ENCODE measurements at places on chromosomes 3 and 15.

DNA sequence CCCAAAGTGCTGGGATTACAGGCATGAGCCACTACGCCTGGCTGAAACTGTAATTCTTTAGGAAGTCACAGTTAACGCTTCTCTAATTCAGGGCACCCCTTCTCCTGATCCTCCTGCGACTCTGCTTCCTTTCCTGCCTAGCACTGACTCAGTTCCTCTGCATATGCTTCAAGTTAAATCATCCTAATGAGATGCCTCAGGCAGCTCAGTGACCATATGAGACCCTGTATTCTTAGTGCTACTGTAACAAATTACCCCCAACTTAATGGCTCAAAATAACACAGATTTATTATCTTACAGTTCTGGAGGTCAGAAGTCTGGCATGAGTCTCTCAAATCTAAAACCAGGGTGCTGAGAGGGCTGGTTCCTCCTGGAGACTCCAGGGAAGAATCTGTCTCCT lies 271.8 kb upstream of the LYSMD4 start:
- DNase-seq, result no peak

- DNase-seq, result no peak
Observed at GRCh38 chr15:69869881-69870505, 227.7 kb downstream of the TLE3 start.

DNA sequence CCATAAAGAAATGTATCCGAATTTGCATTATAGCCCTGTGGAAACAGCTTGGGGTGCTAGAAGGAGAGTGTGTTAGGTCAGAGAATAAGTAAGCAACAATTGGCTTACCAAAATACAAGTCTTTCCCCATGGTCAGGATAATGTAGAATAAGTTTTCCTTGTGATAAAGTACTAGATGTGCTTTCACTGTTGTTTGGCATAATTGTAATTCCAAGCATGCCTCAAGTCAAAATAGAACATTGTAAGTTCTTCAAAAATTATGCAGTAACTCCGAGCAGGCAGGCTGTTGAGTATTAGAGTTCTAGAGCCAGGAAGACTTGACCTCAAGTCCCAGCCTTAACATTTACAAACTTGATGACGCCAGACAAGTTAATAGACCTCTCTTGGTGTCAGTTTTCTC lies 242.0 kb downstream of the TUSC7 start:
- DNase-seq, result no peak

GRCh38 chr3:707041-707440 lies 385.8 kb upstream of the CNTN6 start:
- no peak for DNase-seq

DNA sequence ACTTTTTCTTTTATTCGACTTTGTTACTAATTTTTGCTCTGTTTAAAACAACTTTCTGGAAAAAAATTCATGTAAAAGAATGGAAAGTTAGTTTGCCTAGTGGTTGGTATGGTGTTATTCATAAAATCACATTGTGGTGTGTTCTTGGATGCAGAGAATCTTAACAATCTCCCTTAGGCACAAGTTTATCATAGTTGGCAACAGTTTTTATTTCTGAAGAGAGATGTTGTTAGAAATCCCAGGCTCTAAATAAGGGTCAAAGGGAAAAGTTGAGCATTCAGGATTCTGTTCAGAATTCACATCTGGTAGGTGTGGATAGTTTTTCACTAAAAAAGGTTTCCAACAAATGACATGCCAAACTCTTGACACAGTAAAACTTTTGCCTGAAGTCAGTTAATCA lies 6.4 kb downstream of the DUT start:
- DNase-seq, result no peak

GRCh38 chr15:50563756-50564155 lies 17.3 kb upstream of the USP50 start:
- no peak for DNase-seq

DNA sequence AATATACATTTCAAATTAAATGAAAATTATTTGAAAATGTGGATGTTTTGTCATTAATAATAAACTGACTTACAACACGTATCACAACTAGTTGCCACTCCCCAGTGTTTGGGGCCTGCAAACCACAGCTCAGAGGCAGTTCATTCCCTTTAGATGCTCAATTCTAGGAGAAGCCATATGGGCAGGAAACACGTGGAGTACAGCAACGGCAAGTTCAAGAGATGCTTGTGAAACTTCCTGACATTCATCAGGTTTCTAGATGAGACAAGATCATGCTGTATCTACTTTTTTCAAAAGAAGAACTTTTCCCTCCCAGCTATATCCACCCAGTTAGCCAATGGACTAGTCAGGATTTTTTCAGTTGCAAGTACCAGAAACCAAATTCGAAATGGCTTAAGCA lies 17.6 kb upstream of the PLA2G4D start:
- no peak for DNase-seq

DNA sequence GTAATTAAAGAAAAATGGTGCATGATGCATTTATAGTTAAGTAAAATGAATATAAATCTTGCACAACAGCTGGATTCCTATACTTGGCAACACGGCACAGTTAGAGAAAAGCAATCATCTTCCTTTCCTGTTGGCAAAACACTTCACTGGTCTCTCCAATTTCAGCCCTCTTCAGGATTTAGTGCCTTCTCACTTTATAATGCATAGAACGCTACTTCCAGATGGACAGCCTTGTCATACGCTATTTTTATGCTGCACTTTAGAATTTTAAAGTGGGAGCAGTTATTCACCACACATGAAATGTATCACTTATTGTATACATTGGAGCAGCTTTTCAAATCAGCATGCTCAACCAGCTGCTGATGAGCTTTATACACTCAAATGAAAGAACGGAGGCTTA lies 194.4 kb upstream of the GBE1 start:
- DNase-seq, result no peak

DNA sequence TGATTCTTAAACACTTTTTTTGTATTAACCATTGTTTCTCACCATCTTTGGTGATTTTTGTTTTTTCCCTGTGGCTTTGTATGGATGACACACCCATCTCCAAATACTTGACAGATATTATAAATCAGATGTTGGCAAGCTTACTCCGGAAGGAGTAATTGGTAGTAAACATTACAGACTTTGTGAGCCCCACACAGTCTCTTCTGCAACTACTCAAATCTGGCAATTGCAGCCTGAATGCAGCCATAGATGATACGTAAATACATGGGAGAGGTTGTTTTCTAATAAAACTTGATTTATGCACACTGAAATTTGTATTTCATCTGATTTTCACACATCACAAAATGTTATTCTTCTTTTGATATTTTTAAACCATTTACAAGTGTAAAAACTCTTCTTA lies 331.5 kb downstream of the ARPP21 start:
- no peak for DNase-seq

GRCh38 chr3:185656321-185656840 lies 70.3 kb downstream of the SENP2 start:
- DNase-seq, result no peak

DNA sequence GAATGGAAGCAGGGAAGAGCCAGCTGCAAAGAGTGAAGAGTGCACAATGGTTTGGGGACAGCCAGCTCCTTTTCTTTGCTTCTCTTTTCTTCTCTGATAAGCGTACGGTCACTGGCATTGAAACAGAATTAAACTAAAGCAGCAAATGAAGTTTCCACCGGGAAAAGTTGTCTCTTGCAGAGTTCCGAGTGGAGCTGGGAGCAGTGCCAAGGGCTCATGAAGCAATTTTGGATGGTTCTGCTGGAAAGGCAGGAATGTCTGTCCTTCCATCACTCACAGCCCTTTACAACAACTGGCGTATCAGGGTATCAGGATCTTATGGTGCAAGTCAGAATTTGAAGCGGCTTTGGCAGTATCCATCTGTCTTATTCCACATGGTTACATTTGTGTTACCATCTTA lies 1042.9 kb downstream of the NTRK3 start:
- DNase-seq, result no peak

DNA sequence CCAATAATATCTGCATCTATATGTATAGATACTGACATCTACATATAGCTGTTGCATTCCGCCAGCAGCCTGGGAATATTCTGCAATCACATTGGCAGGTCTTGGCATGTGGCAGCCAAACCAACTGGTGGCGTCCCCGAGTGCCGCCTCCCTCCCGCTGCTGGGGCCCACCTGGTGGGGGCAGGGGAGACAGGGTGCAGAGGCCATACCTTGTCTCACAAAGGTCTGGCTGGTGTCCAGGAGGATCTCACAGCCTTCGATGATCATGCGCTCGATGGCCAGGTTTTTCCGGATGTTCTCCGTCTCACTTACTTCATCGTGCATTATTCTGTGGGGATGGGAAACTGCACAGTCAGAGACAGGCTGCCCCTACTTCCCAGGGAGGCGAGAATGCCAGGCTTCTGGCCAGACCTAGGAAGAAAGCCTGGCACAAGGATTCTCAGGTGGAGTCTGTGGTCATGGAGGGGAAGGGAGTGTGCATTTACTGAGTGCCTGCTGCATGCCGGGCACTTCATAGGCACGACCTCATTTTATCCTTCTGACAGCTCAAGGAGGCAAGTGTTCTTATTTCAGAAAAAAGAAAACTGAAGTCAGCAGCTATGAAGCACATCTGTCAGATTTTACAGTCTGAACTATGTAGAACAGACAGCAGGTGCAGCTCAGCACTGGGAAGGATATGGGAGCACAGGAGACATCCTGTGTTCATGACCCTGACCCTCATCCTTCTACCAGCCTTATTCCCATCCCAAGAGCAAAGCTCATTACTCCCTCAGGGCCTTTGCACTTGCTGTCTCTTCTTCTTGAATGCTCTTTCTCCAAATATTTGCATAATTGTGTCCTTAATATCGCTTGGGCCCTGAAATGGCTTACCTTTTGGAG lies 62.8 kb downstream of the RASGRF1 start:
- DNase-seq, result no peak

GRCh38 chr3:55453886-55454496 lies 33.1 kb downstream of the WNT5A start:
- no peak for DNase-seq

DNA sequence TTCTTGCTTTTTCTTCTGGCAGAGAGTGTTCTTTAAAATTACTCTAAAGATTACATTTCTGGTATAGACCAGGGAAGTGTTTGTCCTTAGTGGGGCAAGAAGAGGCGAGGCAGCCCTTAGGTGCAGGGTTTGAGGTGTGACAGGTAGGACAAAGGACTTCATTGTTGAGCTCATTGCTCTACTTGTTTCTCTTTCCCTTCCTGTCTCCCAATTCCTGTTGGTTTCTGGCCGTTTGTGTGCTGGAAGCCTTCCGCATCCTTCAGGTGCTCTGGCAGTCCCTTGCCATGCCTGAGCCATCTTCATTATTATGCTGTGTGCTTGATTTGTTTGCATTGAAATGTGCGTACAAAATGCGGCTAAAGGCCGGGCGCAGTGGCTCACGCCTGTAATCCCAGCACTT lies 85.1 kb downstream of the CCK start:
- DNase-seq, result no peak

- peak; percentile 9 for DNase-seq
Observed at GRCh38 chr3:9402410-9403228, 5.2 kb downstream of the SETD5 start.

- no peak for DNase-seq
Observed at GRCh38 chr3:56145410-56145809, 322.9 kb downstream of the ERC2 start.

DNA sequence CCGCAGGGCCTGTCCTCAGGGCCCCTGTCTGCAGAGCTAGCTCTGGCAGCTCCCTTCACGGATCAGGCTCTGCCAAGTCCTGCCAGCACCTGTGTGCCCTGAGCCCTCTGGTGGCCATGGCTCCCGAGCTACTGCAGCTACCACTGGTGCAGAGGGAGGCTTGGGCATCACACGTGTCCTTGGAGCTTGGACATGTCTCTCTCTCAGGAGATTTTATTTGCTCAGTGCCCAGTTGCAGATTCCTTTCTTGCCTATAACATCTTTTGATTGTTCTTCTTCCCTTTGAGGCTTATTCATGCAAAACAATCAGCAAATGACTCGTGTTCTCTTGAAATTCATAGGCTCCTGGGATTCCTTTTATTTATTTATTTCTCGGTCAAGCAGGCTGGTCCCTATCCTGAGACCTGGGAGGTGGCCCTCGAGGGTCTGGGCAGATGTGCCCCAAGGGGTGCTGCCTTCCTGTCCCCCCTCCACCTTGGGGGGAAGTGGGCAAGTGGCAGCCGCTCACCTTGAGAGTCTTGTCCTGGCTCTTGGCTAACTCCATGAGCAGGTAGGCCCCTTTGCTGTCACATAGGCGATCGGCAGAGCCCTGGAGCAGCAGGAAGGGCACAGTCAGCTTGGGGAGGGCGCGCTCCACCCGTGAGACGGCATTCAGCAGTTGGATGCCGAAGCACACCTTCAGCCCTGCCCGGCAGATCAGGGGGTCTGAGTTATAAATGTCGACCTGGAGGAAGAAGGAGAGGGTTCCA lies 21.9 kb downstream of the ABTB1 start:
- peak; percentile 64 for DNase-seq

DNA sequence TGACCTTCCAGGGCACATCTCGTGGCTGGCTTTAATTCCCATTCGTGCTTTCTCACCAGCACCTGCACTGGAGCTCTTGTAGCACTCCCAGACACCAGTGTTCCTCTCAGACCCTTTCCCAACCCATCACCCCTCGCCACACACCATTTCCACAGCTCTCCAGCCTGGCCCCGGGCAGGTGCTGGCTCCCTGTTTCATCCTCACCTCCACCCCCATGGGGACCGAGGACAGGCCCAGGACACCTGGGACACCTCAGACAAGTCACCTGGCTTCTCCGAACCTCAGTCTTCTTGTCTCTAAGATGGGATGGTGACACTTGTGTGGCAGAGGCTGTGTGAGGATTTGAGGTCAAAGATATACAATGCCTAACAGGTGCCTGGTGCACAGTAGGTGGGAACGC lies 27.4 kb upstream of the GP9 start:
- DNase-seq, result no peak

- DNase-seq, result no peak
Observed at GRCh38 chr15:101675796-101676582, 23.8 kb upstream of the TM2D3 start.
